T47D (cell line): ENCODE measurements at places on chromosomes 3 and 15.

DNA sequence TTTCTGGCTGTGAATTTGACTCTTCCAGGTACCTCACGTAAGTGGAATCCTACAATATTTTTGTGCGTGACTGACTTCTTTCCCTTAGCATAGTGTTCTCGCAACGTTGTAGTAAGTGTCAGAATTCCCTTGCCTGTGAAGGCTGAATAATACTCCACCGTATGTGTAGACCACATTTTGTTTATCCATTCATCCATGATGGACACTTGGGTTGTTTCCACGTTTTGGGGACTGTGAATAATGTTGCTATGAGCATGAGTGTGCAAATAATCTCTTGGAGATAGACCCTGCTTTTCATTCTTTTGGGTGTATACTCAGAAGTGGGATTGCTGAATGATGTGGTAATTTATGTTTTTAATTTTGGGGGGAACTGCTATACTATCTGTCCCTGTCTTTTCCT lies 82.2 kb downstream of the APBA2 start:
- DNase-seq = no peak

- no peak for DNase-seq
These were observed 47.3 kb upstream of the TBL1XR1 start for GRCh38 chr3:177244606-177245005.

- DNase-seq = no peak
These were observed 63.6 kb upstream of the NR2E3 start for GRCh38 chr15:71746719-71747118.

DNA sequence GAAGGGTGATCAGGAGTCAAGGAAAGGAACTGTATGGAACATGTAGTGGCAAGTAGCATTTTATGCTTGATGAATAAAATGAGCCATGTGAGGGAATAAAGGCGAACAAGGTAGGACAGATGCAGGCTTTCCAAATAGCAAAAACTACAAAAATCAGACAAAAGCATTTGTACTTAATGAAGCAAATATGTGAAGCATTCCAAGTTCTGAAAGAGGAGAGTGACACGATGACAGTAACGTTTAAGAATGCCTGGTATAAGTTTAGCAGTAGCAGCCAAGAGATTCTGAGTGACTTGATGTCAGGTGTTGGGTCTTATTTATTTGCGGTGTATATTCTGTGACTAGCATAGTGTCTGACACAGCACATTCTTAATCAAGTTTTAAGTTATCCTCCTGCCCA lies 408.2 kb upstream of the RASGRP1 start:
- no peak for DNase-seq

DNA sequence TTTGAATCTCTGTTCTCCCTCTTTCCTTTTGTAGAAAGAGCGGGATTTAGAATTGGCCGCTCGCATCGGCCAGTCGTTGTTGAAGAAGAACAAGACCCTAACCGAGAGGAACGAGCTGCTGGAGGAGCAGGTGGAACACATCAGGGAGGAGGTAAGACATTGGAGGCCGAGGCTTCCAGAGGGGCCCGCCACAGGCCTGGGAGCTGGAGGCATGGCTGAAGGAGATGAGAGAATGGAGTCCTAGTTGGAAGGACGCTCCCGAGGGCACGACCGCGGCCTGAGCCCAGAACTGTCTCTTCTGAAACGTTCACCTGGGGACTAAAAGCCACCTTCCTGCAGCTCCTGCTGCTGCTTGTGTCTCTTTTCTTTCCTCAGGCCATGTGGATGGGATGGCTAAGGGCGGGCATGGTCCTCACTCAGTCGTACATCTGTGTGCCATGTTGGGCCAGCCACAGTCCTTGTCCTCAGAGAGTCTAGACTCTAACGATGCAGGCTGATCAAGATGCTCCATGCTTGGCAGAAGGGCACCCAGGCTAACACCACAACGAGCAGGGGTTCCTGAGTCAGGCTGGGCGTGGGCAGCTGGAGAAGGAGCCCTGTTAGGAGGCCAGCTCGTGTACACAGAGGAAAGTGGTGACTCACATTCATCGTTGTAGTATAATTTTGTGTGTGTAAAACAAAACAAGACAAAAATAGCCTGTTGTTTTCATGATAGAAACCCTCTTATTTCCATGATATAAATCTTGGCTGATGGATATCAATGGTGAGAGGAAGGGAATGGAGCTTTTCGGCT lies 81.1 kb downstream of the CCK start:
- no peak for DNase-seq

DNA sequence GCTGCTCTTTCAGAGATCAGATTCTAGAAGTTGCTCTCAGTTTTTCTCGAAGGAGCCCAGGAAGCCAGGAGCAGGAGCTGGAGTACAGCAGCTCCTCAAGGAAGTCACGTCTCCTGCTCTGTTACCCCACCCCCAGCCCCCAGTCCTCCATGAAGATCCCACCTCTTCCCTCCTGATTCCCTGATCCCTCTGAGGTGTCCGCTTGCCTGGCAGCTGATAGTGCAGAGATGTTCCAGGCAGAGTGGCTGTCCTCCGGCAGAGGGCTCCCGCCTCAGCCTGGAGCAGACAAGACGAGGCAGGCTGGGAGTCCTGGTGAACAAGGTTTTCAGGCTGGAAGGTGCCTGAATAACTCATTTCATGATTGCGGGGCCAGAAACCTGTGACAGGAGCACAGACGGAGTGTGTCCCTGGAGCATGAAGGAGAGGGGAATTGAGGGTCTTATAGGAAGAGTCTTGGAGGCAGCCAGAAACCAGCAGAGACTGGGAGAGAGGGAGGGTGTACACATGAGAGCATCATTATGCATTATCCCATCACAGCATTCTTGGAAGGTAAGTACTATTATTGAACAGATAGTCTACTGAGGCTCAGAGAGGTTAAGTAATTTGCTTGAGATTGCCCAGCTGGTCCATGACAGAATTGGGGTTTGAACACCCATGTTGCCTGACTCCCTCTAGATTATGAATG lies 1.2 kb downstream of the HRH1 start:
- peak; percentile 73 for DNase-seq

- DNase-seq = no peak
These were observed 403.9 kb downstream of the IL5RA start for GRCh38 chr3:2706144-2706835.

DNA sequence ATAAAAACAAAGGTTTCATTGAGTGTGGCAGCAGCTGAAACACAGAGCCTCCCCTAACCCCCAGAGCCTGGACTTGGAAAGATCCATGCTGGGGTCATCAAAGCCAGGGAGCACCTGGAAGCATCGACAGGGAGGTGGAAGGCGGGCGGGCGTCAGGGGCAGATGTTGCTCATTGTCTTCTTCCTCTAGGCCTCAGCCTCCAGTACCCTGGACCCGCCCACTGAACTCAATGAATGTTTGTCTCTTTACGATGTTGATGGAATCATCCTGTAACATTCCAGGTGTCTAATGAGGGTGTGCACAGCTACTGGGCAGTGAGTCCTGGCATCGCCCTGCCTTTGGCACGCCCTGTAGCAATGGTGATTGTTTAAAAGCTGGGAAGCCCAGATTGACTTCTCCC lies 9.8 kb downstream of the GP5 start:
- DNase-seq = no peak

- DNase-seq = no peak
These were observed 105.8 kb downstream of the FNDC3B start for GRCh38 chr3:172145031-172145686.

- no peak for DNase-seq
These were observed 253.3 kb upstream of the TBC1D5 start for GRCh38 chr3:17995769-17996168.

GRCh38 chr3:36501616-36502015 lies 121.3 kb downstream of the STAC start:
- DNase-seq = no peak

GRCh38 chr15:70923311-70924080 lies 30.9 kb downstream of the LRRC49 start:
- DNase-seq = no peak

DNA sequence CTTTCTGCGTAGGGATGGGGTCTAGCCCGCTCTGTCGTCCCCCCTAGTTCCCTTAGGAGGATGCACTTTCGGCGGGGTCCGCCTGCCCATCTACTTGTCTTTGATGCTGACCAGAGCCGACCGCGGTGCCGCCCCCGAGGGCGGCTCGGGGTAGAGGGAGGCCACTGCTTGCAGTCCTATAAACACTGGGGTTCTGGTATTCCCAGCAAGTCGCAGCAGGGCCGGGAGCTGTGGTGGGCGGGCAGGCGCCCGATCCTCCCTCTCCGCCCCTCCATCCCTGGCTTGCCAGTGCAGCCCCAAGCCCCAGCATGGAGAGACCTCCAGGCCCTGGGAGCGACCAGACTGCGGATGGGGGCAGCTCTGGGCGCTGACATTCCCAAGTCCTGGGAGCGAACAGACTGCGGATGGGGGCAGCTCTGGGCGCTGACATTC lies 830 bp downstream of the SEMA4B start:
- DNase-seq = no peak

DNA sequence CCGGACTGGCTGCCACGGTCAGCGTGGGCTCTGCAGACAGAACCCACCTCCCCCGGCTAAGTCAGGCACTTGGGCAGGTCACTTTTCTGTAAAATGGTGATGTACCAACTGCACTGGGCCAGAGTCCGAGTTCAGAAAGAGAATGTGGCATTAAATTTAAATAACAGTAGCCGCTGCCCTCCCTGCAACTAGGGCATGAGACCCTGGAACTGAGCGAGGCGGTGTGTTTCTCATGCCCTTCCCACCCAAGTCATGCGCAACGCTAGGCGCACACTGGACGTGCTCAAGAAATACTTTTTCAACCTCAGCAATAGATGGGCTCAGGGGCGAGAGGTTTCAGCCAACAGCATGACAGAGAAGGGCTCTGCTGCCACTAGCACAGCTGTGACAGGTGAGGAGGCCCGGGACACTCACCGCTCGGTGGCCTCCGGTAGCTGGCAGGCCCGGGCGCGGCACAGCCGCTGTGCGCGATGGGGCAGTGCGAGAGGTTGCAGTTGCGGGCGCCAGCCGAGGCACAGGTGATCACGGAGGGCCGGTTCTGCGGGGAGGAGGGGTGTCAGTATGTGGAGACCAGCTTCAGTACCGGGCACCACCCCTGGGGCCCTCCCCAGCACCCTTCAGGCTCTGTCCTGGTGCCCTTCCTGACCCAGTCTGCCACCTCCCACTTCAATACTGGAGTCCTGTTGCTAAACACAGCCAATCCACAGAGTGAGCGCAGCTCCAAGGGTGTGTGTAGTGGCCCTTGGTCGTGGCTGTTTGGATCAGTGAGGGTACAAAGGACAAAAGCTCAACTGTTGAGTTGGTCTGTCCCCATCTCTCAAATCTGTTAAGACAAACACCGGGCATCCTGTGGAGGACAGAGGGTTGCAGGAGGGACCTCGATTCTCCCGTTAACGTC lies 84.5 kb downstream of the VGLL4 start:
- DNase-seq = no peak

- no peak for DNase-seq
These were observed 66.3 kb downstream of the ST8SIA2 start for GRCh38 chr15:92460023-92460422.

DNA sequence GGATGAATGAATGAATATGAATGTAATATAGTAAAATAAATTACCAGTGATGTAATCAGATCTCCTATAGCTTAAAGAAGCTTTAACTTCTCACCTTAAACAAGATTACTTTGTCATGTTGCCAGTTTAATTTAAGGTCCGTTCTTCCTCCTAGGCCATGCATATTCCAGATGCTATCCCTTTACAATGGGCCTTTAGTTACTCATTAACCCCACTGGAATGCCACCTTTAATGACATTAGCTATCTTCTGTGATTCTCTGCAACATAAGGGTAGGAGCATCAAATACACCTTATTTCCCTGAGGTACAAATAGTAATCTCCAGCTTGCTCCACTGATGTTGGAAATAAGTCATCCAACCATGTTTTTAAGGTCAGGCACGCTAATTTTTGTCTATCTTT lies 63.0 kb upstream of the TIMP4 start:
- DNase-seq = no peak

GRCh38 chr15:69093127-69093526 lies 67.3 kb upstream of the GLCE start:
- DNase-seq = peak; percentile 45

DNA sequence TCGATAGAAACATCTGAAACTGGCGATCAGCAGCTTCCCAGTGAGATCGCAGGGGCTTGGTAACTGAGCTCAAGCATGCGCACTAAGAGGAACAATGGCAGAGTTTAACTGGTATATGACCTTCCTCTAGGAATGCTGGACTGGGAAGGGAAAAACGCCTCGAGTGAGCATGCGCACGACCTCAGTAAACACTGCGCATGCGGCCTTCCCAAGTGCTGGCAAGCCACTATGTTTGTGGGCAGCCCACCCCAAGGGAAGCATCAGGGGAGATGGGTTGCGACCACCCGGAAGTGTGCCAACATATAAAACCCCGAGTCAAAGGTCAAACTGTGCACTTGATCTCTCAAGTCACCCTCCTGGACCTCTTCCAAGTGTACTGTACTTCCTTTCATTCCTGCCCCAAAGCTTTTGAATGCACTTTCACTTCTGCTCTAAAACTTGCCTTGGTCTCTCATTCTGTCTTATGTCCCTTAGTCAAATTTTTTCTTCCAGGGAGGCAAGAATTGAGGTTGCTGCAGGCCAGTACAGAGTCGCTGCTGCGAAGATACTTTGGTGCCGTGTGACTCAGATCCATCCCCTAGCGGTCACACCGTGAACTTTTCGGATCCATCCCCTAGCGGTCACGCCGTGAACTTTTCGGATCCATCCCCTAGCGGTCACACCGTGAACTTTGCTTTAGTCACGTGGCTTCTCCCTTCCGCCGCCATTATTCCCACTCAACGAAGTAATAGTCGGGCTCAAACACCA lies 243.3 kb downstream of the FAM43A start:
- no peak for DNase-seq

- no peak for DNase-seq
These were observed 1095.7 kb downstream of the IGSF11 start for GRCh38 chr3:117938974-117939373.

DNA sequence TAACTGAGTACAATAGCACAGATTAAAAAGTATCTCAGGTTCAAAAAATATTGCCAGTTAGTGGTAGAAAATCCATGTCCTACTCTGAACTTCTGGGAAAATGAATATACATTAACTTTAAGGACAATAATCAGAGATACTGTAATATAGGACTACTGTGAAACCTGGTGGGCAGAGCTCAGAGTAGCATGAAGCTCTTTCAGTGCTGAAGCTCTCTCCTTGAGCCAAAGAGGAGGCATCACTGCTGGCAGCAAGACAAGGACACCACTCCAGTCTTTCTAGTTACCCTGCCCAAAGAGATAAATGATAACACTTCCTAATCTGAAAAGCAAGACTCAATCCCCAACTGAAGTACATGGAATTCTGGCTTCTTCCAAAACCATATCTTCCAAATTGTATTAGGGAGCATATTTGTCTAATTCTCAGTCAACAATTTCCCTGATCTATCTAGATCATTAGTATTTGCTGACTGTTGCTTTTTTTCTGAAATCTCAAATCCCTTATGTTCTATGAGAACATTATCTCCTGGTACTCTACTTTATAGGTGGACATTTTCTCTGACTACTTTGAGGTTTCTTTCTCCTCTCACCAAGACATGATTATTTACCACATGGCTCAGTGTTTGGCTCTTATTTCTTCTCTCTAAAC lies 55.9 kb downstream of the CLDN1 start:
- DNase-seq = no peak

DNA sequence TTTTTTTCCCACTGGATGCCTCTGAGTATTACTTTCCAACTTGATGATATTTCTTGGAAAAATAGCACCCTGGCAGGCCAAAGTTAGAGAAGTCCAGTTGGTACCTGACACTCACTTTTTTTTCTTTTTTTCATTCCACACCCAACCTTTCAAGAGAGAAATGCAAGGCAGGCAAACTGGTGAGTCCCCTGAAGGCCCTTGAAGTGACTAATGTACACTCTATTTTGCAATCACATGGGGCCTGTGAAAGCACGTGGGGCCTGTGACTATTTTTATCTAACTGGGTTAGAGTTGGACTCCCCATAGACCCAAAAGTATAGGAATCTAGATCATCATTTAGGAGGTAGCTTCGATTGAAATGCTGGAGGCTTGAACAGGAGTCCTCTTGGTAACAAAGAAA lies 316.7 kb downstream of the CHL1 start:
- DNase-seq = no peak
